ENCODE measurements at places on chromosomes 11 and 22. TPM values are rescaled to one million over a fixed set of nuclear protein-coding genes. Genes with fewer than 3 reads are reported as not detected.

DNA sequence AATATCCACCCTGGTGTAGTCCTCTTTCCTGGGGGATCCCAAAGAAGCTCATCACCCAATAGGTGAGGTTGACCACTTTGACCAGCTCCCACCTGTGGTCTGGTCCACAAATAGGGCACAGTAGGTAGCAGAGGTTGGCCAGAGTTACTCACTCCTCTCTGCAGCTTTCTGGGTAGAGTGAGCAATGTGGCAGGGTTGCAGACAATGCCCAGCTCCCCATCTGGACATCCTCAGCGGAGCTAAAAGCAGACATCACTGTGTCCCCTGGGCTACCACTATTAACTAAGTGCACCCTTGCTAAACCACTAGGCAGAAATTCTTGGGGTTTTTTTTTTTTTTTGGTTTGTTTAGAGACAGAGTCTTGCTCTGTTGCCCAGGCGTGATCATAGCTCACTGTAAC is 48.4 kb upstream of the TP53I11 start:
- no peak for DNase-seq

DNA sequence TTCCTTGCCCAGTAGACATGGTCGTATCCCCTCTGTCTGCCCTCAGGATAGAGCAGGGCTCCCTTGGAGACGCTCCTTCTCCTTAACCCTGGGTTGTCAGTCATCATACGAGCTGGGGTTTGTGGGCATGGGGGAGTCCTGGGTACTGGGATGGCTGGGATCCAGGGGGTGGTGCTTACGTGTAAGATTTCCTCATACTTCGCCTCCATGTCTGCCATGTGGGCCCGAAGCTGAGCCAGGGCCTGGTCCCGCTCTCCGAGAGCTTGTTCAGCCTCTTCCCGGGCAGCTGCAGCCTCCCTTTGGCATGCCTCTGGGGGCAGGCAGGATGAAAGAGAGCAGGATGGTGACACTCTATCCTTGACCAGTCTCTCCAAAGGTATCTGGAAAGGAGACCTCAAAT is 5.3 kb downstream of the NHERF4 start:
- no peak for DNase-seq

The DUSP8 gene
- polyA plus RNA-seq, result 3.5 TPM

DNA sequence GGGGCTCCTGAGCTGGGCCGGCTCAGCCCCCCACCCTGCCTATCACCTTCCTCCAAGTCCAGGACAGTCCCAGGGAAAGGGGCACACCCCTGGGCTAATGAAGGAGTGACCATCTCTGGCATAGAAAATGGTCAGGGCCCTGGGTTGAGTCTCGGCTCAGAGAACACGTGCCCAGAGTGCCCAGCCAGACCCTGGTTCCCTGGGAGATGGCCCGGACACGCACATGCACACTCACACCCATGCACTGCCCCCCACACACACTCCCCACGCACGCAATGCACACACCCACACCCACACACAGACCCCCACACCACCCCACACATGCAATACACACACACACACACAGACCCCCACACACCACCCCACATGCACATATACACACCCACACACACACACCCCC is 28.7 kb downstream of the KCNC1 start:
- no peak for DNase-seq

DNA sequence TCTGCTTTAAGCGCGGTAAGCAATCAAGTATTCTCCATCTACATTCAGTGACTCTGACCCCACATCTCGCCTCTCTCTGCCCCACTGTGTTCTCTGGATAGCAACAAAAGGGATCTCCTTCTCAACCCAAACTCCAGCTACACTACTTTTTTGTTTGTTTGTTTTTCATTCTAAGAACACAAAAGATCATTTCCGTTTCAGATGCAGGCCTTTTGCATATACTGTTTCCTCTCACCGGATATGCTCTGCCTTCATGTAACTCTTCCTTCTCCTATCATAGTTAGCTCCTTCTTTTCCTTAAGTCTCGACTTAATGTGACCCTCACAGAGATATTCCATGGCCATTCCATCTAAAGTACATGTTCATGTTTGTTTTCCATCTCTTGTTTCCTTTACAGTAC is 179.8 kb upstream of the MTMR2 start:
- DNase-seq, result no peak

DNA sequence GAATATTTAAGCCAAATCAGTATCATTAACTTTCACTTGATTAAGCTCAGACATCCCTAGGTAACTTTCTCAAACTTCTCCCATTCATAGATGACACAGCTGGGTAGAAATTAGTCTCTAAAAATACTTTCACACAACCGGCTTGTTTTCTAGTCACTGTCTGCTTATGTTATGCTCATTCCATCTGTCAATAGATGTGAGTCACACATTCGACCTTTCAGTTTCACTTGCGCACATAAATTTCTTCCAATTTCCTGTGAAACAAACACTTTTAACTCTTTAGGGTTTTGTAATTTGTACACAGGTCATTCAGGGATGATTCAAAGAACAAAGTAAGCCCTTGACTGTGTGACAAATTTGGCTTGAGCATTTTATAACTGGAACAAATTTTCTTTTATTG is 723.0 kb downstream of the KCNA4 start:
- DNase-seq, result no peak

DNA sequence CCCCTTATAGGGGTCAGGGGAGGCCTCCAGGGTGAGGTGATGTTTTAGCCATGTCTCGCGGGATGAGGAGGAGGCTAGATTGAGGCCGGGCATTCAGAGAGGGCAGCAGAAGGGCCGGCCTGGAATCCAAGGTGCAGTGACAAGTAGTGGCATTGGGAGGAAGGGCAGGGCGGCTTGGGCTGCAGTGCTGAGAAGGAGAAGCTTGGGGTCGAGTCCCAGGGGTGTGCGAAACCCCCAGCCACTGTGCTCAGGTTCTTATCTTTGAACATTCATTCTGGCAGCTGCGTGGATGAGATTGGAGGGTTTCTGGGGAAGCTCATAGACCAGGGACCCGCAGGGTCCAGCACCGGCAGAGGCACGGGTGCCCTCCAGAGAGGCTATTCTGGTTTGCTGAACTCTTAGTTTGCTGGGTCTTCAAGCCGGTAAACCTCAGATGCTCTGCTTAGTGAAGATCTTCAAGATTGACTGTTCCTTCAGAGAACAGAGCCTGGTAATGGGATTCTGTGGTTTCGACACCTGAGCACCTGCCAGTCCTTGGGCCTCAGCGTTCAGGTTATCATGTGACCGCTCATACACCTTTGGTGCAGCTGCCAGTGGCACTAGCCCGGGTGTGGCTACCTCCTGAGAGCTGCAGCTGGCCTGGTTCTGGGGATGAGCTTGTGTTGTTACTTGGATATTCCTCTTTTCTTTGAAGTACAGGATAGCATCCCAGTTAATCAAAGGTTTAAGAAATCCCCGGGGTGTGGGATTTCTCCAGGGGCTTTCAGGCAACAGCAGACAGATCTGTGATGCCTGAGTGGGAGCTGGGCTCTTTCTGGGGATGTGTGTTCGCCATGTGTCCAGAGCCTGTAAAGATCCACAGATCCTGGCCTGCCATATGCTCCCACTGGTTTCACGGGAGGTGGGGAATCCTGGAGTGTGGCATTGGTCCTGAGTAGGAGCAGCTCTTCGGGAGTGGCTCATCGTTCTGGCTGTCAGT is 152.8 kb downstream of the TBC1D22A start:
- DNase-seq, result no peak

The CAVIN3 gene
- polyA plus RNA-seq, result 23.5 TPM

DNA sequence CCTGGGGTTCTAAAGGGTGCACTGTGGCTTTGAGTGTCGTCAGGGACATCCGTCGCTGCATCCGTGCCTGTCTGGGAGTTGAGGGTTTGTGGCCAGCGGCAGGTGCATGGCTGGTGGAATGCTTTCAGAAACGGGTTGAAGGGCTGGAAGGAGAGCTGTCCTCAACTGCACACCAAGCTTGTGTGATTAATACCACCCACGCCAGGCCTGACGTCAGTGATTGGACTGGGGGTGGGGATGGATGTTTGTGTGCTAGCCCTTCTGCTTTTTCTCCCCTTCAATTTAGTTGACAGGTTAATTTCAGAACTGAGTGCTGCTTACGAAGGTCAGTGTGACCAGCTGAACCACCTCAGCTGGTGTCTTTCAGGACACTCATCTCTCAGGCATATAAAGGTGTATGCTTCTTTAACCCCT is 3.2 kb upstream of the GAB2 start:
- DNase-seq, result peak; percentile 58

GRCh38 chr22:48605856-48606481 is 1221.7 kb downstream of the BRD1 start:
- DNase-seq, result no peak

DNA sequence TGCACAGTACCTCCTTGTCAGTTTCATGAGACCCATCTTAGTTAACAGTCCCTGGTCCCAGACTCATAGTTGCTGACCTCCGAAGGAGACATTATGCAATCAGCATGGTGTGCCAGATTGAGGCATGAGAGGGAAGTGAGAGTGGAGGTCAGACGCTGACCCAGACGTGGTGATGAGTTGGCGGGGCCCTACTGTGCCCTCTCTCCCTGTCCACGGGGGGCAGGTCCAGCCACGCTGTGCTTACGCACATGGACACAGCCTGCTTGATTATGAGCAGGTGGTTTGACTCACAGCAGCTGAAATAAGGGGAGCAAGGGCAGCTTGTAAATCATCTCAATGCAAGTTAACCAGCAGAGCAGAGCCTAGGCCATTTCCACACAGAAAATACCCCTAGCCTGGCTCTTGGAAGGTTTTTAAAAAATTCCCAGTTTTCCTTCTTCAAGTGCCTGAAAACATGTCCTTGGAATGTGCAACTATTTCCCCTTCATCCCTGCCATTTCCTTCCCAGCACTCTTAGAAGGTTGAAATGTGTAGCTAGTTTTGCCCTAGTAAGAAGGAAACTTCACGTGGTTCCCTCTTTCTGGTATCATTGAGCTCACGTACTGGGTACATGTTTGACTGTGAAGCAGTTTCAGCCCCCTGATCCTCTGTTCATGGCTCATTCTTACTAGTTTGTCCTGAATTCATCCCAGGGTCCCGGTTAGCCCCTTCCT is 122.6 kb upstream of the SORL1-AS1 start:
- DNase-seq, result peak; percentile 75

The KCNK4 gene
- polyA plus RNA-seq, result not detected

DNA sequence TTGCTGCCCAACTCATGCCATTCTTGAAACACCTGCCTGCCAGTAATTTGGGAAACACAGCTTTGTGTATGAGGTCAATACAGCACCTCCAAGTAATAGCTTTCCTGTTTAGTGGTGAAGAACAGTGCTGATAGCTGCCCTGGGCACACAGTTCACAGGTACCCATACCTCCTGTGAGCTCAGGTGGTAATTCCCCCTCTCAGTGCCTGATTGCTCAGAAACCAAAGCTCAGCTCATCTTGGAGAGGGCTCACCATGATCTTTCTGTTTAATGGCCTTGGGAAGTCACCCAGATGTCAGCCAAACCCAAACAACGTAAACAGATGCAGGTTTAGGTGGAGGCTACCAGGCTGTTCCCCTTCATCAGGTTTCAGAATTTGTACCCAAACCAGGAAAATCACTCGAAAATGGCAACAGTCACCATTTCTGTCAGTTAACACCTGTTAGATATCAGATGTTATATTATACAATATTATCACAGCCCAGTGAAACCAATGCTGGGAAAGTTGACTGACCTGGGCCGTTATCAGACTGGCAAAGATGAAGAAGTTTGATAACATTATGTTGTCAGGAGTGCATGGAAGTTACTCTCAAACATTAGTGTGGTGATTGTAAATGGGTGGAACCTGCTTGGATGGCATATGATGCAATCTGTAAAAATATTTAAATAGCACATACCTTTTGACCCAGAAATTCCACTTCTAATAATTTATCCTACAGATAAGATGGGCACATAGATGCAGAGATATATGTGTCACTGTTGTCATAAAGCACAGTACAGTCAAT is 18.9 kb downstream of the VSTM5 start:
- no peak for DNase-seq

GRCh38 chr22:44538051-44538450 is 40.0 kb upstream of the RTL6 start:
- DNase-seq, result no peak

GRCh38 chr11:73135346-73136284 is 6.5 kb downstream of the FCHSD2 start:
- DNase-seq, result no peak

DNA sequence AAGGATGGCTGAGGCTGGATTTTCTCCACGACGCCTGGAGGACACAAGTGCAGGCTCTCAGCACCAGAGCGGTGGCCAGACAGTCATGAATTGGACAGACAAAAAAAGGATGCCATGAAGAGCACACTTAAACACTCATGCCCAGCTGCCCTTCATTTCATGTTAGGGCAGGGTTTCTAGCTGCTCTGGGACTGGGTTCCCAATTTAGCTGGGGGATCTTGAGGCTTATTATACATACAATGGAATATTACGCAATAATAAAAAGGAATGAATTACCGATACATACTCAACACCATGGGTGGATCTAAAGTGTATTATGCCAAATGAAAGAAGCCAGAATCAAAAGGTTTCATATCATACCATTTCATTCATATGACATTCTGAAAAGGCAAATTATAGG is 512.1 kb upstream of the LRRC4C start:
- DNase-seq, result no peak

The SOX6 gene
- polyA plus RNA-seq, result 5.7 TPM

- peak; percentile 77 for DNase-seq
These were observed 43.4 kb upstream of the PITPNB start for GRCh38 chr22:27962268-27963044.

- no peak for DNase-seq
These were observed 207.6 kb upstream of the LUZP2 start for GRCh38 chr11:24289301-24289700.

DNA sequence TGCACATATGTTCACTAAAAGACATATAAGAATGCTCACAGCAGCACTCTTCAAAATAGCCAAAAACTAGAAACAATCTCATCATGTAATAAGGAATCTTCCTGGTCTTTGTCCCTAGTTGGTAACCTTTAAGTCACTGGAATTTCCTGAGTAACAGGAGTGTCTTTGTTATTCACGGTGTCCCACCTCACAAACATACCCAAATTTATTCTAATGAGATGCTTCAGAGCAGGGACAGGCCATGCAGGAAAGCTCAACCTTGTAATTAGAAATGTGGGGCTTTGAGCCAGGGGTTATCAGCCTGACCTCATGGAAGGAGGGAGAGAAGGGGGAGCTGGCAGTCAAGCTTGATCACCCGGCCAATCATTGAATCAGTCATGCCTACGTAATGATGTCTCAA is 40.3 kb upstream of the NFRKB start:
- no peak for DNase-seq

The STK33 gene
- 0.30 TPM for polyA plus RNA-seq

The SLC36A4 gene
- polyA plus RNA-seq, result 3.0 TPM

The TMA7B gene
- not detected for polyA plus RNA-seq

The CAPN1 gene
- polyA plus RNA-seq, result 86.5 TPM

DNA sequence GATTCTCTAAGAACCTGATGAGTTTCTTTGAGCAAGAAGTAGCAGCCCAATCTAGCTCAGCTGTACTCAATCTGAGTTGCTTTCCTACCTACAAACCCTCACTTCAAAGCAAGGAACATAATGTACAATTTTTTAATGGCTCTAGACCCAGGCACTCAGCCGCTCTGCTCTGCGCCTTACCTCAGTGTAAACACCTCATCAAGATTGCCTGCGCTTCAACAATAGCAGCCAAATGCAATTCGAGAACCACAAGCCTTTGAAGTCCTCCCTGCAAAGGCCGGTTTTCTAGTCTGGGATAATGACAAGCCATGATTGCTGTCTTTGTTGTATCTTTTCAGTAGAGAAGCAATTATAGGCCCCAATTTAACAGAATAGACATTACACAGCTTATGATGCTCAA is 38.0 kb downstream of the JHY start:
- no peak for DNase-seq

- DNase-seq, result no peak
These were observed 8.5 kb upstream of the LDLRAD3 start for GRCh38 chr11:35935390-35935789.

GRCh38 chr22:37860796-37861421 is 11.7 kb downstream of the EIF3L start:
- DNase-seq, result no peak
